ENCODE measurements at places on chromosomes 2 and 18.

DNA sequence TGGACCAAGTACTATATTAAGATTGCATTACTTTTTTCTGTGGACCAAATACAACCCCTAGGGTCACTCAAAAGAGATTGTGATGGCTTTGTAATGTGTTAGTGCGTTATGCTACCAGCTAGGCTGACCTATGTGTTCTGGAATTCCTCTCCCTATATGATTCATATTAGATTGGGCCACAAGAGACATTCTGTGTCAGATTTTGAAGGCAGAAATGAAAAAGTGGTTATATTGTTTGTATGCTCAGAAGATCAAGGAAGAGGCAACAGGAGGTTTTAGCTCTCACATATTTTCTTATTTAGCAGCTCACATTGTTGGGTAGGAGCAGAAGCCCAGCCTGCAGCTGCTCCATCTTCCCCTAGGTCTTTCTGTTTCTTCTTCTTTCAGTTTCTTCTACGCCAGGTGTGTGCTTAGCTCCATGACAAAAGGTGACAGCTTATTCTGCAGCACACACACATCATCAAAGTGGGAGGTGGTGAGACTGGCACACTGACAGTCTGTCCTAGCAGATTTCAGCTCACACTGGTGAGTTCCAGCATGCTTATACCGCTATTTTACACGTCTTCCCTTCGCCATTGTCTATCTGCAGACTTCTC lies 156.8 kb upstream of the UBE2E3 start:
- no peak for DNase-seq

DNA sequence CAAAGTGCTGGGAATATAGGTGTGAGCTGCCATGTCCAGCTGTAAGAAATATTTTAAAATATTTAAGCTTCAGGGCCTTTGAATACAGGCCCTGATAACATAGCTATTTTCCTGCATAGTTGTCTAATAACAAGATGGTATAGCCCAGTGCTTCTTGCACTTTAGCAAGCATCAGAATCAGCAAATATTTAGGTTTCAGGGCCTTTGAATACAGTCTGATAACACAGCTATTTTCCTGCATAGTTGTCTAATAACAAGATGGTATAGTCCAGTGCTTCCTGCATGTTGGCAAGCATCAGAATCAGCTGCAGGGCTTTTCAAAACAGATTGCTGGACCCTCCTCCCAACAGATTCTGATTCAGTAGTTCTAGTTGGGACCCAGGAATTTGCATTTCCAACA lies 5.6 kb downstream of the GEMIN6 start:
- DNase-seq = no peak

GRCh38 chr18:57249179-57249578 lies 102.3 kb downstream of the BOD1L2 start:
- no peak for DNase-seq

DNA sequence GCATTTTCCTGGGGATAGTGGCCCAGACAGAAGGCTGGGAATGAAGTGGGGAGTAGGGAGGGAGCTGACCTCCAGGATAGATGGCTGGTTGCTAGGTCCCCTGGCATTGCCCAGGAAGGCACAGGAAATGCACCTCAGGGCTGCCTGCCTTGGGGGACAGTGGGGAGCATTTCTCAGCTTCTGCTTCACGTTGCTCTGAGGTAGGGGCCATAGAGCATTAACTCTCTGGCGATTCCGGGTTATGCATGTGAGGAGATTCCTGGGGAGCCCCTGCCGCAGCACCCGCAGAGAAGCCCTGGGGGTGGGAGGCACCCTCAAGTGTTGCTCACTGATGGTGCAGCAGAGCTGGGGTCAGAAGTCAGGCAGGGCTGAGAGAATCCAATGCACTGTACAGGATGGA lies 256.5 kb downstream of the CYP26B1 start:
- DNase-seq = no peak

DNA sequence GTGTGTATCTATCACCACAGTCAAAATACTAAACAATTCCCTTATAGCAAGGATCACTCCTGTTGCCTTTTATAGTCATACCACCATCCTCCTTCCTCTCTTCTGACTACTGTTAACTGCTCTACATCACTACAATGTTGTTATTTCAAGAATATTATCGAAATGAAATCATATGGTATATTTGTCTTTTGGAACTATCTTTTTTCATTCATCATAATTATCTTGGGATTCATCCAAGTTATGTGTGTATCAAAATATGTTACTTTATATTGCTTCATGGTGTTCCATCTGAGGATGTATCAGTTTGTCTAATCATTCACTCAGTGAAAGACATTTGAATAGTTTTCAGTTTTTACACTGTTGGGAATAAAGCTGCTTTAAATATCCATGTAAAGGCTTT lies 1423.0 kb upstream of the PIK3C3 start:
- DNase-seq = no peak

DNA sequence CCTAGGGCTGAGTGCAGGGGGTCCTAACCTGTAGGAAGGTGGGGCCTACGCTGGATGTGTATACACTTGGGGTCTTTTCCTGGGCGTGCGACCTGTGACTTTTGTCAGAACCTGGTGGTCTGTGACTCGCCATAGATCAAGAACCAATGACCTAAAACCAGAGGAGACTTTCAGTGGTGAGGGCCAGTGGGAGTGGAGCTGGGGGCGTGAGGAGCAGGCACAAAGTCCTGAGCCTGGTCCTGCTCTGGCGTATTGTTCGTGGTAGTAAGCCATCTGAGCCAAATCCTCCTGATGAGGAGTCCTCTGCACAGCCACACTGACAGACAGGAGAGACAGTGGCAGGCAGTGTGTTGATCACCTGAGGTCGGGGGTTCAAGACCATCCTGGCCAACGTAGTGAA lies 8.9 kb downstream of the INPP4A start:
- no peak for DNase-seq

GRCh38 chr2:130819608-130820278 lies 17.0 kb upstream of the ARHGEF4 start:
- DNase-seq = no peak

GRCh38 chr2:236879416-236879963 lies 206.2 kb upstream of the COPS8 start:
- DNase-seq = no peak

- no peak for DNase-seq
Measured at GRCh38 chr2:46118656-46119371, 178.4 kb upstream of the EPAS1 start.

GRCh38 chr2:84299211-84299775 lies 159.8 kb downstream of the SUCLG1 start:
- no peak for DNase-seq

DNA sequence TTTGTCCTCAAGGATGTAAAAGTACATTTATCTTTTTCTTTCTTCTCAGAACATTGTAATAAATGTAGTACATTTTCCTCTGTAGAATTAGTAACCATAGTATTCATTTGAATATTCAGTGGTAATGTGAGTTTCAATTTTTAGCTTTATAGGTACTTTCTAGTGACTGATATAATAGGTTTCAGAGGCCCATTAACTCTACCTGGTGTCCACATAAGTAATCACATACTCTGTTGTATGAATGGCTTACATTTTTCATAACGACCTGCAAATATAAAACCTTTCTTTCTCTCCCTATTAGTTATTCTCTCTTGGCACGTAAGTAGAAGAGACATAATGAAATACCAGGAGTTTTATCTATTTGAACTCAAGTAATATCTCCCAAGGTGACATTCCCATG lies 1017.6 kb downstream of the DPP10 start:
- DNase-seq = no peak

DNA sequence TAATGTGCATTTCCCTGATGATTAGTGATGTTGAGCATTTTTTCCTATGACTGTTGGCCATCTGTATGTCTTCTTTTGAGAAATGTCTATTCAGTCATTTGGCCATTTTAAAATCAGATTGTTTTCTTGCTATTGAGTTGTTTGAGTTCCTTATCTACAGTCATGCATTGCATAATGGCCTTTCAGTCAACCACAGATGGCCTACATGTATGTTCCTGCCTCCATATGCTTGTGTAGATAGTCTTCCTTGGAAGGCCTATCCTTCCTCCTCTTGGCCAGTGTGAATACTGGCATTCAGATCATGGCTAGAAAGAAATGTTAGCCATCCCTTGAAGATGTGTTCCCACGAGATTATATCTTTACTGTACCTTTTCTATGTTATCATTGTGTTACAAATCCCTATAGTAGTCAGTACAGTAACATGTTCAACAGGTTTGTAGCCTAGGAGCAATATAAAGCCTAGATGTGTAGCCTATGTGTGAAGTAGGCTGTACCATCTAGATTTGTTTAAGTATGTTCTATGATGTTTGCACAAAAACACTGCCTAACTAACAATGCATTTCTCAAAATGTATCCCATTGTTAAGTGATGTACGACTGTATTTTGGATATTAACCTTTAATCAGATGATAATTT lies 65.6 kb upstream of the CD302 start:
- DNase-seq = no peak
